Inflammatory macrophage (primary cell): ENCODE measurements at places on chromosomes 5 and 9.

DNA sequence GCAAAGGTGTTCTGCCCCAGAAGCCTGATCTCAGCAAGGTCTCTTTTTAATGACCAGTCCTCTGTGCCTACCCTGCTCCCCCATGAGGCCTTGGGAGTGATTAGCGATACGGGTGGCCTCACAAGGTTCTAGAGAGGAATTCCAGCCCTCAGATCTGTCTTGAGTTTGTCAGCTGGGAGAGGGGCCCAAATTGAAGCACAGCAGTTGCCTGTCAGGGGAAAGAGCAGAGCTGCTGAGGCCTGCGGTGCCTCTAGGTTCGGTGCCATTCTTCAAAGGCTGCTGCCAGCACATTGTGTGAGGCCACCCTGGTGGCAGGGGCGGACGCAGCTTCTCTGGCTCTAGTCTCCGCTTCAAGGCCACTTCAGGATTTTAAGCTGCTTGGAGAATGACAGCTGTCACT is 85.7 kb upstream of the GRIA1 start:
- no peak for DNase-seq

GRCh38 chr5:143159031-143159430 is 244.5 kb downstream of the NR3C1 start:
- DNase-seq, result peak; percentile 53

DNA sequence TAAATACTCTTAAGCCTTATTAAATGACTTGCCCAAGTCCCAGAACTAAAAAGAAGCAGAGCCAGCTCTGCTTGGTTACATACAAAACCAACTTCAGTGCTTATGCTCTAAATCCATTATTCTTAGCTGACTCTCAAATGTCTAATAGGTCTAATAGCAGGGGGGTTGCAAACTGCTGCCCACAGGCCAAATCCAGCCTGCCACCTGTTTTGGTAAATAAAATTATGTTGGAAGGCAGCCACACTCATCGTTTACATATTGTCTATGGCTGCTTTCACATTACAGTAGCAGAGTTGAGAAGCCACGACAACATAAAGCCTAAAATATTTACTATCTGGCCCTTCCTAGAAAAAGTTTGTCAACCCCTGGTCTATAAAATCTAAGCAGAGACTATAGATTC is 69.0 kb downstream of the KLHL3 start:
- no peak for DNase-seq

DNA sequence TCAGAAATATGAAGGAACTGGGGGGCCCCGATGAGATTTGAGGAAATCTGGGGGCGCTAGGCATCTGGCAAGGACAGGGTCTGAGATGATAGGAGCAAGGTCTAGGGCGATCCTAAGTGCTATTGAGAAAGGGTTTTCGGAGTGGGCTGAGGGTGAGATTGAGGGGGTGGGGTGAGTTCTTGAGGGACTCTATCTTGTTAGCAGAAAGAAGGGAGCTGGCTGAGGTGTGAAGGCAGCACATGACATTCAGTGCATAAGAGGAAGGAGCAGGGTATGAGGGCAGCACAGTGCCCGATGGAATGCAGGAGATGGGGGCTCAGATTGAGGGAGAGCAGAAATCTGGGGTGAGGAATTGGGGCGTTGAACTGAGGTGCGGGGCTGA is 640 bp downstream of the TRIM32 start:
- DNase-seq, result no peak
